ENCODE measurements at places on chromosomes 12 and 14.

GRCh38 chr14:72419226-72419775 is 474.6 kb downstream of the DPF3 start:
- DNase-seq = no peak

DNA sequence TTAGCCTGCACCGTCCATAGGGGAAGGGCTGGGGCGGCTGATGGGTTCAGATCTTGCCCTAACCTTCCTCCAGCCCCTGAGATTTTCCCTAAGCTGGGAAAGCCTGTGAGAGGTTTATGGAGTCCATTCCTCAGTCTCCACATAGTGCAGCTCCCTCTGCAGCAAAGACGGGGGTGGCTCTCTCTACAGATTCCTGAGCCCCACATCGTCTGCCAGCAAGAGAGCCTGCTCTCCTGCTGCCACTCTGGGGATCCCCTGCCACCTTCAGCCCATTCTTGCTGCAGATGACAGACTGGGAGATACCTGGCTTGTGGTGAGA is 3.1 kb downstream of the SMIM41 start:
- no peak for DNase-seq

GRCh38 chr14:78440356-78440894 is 270.3 kb downstream of the NRXN3 start:
- DNase-seq = no peak

DNA sequence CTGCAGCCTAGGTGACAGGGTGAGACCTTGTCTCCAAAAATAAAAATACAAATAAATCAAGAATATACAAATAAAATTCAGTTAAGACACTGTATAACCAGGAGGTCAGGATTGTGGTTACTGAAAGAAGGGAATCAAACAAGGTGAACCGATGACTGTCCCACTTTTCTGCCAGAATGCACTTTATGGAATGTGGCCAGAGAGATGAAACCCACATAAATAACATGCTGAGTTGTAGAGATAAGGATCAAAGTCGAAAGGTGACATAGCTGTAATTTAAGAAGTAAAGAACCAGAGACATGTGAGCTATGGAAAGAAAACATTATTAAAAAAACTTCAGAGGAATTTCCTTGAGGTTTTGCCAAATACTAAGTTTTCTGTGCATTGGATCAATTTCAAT is 1098.2 kb upstream of the USP15 start:
- no peak for DNase-seq

DNA sequence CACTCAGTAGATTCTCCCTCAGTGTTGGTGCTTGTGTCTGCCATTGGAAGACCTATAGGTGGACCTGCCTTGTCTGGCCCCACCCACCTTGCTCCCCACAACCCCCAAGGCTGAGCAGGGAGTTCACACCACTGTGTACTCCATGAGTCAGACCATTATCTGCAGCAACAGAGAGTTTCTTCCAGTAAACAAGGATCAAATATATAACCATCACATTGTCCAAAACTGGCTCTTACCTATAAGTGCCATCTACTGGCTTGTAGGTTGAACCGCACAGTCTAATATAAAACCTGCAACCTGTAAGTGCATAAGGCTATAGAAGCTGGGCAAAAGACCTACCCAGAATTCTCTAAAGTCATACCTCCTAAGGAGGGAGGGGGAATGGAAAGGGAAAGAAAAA is 7.9 kb downstream of the TAS2R13 start:
- no peak for DNase-seq

- DNase-seq = no peak
Observed at GRCh38 chr12:18492372-18493025, 231.2 kb downstream of the PIK3C2G start.

DNA sequence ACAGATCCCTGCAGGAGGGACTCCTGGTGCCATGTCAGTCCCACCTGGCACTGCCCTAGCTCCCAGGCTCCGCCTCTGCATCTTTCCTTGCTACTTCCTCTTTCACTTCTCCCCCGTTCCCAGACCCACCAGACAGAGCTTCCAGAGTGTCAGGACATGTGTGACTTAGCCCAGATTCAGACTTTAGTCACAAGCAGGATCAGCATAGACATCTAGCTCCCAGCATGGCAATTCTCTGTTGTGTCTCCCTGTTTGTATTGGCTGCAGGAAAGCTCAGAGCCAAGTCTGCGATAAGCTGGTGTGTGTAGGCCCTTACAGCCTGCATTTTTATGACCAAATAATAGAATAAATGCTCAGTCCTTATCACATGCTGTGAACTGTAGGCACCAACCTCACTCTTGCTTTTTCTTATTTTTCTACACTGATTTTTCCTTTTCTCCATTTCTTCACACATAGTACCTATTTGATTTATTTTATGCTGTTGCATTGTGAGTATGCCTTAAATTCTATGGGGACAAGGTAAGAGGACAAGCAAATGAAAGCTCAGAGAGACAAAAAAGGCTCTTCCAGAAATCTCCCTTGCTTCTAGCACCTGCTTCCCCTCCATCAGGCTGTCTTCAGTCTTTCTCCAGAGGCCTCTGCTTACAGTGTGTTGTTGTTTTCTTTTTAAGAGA is 5.9 kb downstream of the DHRS2 start:
- DNase-seq = no peak

DNA sequence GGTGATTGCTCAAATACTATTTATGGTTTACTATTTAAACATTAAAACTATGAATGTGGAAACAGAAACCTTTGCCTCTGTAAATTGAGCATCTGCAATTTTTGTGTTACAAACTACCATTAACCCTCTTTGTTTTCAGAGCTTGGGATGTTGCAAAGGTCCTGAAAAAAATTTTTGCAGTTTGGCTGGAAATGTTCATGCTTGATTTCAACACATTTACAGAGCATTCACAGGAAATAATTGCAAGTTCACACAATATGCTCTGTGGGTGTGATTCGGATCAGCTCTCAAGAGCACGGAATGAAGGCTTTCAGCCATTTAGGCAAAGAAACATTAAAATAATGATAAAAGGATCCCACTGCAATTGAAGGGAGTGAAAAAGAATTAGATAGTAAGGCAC is 232.9 kb downstream of the ATP23 start:
- no peak for DNase-seq

DNA sequence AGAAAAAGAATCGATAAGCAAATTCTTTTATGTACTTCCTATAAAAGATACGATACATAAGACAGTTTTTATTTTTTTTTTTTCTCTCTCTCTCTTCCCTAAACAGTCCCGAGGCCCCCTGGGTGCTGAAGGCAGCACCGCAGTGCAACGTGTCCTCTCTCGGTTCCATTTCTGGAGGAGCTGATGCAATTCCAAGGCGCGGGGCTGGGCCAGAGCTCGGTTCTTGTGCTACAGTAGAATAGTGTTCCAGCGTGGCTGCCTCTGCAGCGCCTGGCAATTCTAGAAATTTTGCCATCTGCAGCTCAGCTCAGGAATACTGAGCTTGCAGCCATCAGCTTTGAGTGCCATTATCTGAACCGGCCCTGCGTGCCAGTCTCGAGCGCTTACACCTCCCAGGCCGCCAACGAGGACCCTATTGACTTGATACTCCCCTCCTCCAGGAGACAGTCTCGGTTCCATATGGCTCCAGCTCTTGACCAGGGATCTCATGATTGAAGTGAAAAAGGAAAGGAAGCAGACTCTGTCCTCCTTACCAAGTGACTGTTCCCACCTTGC is 630 bp downstream of the ALDH1L2 start:
- peak; percentile 64 for DNase-seq

DNA sequence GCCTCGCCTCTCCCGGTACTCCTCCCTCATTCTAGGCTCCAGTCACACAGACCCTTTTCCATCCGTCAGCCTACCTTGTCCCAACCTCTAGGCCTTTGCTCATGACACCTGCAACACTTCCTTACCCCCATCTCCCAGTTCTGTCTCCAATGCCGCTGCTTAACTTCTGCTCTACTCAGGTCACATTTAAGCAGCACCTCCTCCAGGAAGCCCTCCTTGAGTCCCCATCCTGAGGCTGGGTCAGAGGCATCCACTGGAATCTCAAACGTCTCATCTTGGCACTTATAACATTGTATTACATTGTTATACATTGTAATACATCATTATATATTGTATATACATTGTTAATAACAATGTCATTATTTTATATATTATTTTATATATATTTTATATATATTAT is 32.8 kb downstream of the RASAL1 start:
- DNase-seq = no peak

GRCh38 chr12:96193725-96194575 is at the start of gene ELK3:
Gene ELK3 (plus strand): TSS chr12:96194375.
- DNase-seq = peak; percentile 74

DNA sequence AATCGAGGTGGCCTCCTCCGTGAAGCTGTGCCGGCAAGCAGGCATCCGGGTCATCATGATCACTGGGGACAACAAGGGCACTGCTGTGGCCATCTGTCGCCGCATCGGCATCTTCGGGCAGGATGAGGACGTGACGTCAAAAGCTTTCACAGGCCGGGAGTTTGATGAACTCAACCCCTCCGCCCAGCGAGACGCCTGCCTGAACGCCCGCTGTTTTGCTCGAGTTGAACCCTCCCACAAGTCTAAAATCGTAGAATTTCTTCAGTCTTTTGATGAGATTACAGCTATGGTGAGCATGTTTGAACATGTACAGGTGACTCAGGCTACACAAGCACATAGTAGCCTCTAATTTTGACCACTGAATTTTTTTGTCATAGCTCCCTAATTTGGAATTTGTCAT is 59.7 kb downstream of the ATP2A2 start:
- DNase-seq = no peak

- no peak for DNase-seq
Observed at GRCh38 chr12:79435742-79436141, 255.0 kb downstream of the PAWR start.

GRCh38 chr14:61033855-61034254 is 52.8 kb downstream of the SLC38A6 start:
- DNase-seq = no peak

DNA sequence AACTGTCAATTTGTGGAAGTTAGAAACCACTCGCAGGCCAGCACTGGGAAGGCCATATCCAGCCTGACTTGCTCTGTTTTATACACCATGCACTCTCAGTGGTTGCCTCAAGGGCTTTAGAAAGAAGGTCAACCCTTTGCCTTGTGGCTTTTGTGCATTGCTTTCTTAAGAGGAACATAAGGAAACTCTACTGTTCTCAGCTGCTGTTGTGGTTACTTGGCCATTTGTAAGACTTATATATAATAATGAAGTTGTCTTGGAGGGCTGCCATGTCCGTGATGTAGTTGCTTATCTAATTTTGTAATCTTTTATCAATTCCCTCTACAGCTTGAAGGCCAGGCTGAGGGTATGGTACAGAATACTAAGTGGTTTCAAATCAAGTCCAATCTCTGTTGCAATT is 637.8 kb downstream of the DIO2 start:
- DNase-seq = no peak

DNA sequence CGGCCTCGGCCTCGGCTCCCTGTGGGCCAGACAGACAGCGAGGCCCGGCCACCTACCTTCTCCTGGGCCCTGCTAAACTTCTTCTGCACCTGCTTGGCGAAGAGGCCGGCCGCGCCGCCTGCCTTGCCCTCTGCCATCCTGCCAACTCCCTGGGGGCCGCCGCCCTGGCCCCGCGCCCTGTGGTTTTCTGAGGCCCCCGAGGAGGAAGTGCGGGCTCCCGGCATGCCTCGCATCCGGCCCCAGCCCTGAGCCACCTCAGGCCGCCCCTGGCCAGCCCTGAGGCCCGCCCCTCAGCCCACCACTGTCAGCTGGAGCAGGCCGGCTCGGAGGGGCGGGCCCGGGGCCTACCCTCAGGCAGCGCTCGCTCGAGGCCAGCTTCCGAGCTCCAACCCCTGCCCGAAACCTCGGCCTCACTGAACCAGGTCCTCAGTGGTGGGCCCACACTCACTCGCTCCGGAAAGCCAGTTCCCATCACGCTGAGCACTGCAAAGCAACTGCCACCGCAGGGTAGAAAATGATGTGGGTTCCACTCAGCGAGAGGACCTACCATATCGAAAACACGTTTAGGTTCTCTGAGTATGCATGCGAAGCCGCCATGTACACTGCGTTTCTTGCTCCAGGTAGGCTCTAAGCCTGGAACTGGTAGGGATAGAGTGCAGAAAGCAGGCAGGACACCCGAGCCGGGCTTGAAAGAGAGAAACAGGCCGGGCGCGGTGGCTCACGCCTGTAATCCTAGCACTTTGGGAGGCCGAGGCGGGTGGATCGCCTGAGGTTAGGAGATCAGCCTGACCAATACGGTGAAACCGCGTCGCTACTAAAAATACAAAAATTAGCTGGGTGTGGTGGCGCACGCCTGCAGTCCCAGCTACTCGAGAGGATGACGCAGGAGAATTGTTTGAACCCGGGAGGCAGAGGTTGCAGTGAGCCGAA is at the start of gene BIN2:
Gene BIN2, minus strand, starts transcription at position 209 of the 930 bp plus-strand sequence. Its CDS starts 72 bp downstream, at position 137.
- DNase-seq = peak; percentile 29

DNA sequence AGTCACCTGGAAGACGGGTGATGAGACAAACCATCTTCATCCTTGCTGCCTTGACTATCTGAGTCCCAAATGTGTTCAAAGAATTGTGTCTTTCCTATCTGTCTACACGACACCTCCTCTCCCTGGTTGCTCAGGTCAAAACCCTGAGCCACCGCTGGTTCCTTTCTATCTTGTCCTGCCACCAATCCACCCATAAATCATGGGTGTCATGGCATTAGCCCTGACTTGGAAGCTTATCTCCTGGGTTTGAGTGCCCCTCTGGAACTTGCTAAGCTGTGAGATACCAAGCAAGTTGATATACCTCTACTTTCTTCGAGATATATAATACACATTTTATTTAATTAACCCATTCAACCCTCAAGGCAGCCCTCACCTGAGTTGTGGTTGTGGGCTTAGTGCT is 57.9 kb downstream of the ASCL4 start:
- no peak for DNase-seq

GRCh38 chr14:87935081-87935828 is 57.7 kb downstream of the GALC start:
- no peak for DNase-seq

DNA sequence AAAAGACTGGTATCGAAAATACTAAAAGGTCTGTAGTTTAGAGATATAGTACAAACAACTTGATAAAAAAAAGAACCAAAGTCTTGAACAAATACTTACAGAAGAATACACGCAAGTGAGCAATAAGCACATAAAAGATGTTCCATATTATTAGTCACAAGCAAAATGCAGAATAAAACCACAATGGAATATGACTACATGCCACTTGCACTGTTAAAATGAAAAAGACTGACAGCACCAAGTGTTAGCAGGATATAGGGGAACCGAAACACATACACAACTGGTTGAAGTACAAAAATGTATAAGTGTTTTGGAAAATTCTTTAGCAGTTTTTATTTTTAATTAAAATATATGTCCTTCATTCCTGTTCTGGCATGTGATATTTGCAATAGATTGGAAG is 3.6 kb downstream of the CLEC2A start:
- DNase-seq = no peak

GRCh38 chr14:102699416-102700110 is 77.7 kb upstream of the TRAF3 start:
- DNase-seq = no peak

DNA sequence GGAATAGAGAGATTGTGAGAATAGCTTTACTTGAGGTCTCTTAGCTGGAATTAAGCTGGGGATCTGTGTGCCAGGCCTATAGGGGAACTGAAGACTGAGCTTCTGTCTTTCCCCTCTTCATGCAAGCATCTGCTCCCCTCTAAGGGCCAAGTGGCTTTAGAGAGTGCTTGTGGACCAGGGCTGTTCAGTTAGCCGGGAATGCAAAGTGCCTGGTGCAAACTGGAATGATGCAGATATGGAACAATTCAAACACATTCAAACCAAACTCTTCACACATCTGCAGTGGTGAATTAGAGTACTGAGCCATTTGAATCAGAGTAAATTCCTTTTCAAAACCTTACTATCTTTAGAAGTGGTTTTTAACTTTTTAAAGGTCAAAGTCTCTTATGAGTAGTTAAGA is 99.0 kb downstream of the LIN7A start:
- no peak for DNase-seq

- no peak for DNase-seq
Observed at GRCh38 chr12:78087363-78087675, 256.6 kb downstream of the NAV3 start.

Measured in right hindlimb (tissue), 1 donor.